ENCODE measurements at places on chromosomes 3 and 15.
A peak's percentile ranks its signal among the peaks of the same experiment; 100 is the strongest.

DNA sequence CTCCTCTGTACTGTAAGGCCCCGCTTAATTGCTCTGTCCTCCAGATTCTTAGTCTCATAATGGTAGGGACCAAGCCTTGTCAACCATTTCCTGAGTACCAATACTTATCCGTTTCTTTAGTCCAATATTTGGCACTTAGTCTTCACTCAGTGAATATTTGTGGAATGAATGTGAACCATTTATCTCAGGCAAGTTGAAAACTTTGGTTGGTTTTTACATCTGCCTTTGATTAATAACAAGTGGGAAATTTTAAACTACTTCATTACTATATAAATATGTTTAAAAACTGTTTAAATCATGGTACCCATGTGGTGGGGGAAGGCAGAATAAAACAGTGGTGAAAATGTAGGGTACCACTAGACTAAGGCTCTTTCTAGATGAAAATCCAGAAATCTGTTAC lies 15.2 kb downstream of the CA12 start:
- no peak for DNase-seq

DNA sequence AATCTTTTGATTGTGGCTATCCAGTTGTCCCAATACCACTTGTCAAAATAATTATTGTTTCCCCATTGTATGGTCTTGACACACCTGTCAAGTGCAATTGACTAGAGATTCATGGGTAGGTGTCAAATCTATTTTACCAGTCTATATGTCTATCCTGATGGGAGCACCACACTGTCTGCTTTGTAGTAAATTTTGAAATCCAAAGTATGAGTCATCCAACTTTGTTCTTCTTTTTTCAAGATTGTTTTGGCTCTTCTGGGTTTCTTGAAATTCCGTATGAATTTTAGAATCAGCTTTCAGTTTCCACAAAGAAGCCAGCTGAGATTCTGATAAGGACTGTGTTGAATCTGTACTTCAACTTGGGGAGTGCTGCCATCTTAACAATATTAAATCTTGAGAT lies 71.9 kb downstream of the CSNK1G1 start:
- DNase-seq: no peak

DNA sequence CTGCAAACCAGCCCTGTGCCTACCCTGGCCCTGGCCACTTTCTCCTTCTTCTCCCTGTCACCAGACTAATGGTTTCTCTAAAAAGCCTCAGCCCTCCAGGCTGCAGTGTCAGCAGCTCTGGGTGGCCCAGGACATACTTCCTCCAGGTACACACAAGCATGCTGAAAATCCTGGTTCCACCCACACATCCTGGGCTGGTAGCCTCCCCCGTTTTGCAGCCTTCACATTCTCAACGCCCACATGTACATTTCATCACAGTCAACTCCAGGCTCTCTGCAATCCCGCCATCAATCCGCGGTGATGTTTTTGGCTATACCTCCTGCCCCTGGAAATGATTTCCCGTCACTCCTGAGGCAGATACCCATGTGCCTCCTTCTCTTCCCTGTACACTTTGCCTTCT lies 59.4 kb downstream of the MAGEF1 start:
- peak; percentile 54 for DNase-seq

DNA sequence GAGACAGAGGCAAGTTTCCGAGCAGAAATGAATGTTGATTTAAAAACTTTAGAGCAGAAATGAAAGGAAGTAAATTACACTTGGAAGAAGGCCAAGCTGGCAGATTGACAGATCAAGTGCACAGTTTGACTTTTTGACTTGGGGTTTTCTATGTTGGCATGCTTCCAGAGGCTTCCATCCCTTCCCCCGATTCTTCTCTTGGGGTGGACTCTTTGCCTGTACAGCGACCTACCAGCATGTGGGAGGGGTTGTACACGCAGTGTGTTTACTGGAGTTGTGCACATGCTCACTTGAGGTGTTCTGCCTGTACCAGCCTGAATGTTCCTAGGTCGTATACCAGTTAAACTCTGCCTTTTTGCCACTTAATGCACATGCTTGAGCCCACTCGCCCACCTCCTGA lies 701.5 kb upstream of the GBE1 start:
- no peak for DNase-seq

- DNase-seq: no peak
Observed at GRCh38 chr3:172379372-172379771, 68.9 kb downstream of the GHSR start.

DNA sequence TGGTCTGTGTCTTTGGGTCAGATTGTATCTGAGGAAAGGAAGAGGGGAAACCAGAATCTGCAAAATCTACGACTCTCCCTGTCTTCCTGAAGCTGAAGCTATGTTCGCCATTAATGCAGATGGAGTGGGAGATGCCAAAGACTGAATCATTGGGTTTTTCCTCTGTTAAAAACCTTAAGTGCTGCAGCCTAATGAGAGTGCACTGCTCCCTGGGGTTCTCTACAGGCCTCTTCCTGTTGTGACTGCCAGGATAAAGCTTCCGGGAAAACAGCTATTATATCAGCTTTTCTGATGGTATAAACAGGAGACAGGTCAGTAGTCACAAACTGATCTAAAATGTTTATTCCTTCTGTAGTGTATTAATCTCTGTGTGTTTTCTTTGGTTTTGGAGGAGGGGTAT lies 24.0 kb downstream of the RMDN3 start:
- no peak for DNase-seq

DNA sequence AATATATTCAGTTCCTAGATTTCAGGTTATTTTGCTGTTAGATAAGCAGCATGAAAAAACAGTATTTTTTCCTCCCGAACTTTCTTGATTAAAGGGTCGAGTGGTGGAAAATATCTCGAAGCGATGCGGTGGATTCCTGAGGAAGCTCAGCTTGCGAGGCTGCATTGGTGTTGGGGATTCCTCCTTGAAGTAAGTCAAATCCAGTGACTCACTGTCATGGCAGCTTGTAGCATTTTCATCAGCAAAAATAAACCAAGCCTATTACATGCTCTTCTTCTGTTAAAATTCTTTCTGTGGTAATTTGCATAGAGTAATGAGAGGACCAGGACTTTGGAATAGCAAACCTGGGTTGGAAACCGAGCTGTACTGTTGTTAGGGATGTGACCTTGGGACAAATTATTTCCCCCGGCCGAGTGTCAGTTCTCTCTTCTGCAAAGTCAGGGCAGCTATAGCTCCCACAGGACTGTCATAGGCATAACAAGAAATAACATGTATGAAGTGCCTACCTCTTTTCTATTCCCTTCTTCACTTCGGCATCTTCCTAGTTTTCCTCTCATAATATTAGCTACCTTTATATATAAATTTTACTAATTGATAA lies 75.6 kb downstream of the UBP1 start:
- no peak for DNase-seq

GRCh38 chr3:66938338-66938963 lies 59.7 kb upstream of the KBTBD8 start:
- no peak for DNase-seq

GRCh38 chr3:58251631-58252035 lies 14.0 kb downstream of the ABHD6 start:
- DNase-seq: no peak

DNA sequence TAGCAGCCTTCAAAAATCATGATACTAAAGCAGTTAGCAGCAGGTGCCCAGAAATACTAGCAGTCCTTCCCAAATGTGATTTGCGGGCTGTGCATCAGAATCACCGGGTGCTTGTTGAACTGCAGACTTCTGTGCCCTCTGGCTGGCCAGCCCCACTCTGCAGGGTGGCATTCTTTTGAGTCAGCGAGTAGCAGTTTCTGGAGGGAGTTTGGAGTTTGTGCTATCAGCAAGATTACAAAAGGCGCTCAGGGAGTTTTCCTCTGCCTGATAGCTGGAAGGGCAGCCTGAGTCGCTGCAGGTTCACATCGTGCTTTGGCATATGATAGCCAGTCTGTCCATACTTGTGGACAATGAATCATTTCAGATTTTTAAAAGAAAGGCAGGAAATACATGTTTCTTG lies 57.6 kb downstream of the CLDN11 start:
- no peak for DNase-seq

DNA sequence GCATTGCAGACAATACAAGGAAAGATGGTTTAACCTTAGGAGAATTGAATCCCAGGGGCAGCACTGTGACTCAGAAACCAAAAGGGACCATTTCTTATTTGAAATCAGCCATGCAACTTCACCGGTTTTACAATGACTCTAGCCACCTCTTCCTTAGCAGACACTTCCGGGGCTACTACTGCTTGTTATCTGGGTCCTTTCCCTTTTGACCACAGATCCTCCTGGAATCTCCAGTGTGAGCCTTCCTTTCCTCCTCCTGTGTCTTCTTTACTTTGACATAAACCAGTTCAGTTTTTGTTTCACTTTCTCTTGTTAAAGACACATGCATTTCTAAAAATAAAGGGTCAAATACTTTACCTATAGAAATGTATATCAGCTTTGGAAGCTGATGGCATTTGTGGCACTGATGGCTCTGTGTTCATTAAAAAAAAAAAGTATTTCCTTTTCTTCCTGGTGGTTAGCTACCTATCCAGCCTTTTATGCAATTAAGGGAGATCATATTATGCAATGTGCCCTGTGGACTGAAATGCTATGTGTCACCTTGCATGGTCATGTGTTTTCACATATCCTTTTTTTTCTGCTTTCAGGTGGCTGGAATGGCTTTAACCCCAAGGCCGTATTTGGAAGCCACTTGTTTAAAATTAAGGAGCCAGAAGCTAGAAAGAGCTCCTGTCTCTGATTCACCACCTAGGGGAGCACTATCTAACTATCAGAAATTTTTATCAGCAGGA lies 296.2 kb downstream of the CHL1 start:
- no peak for DNase-seq

All from epithelial cell of prostate (primary cell).